ENCODE measurements at places on chromosomes 5 and 9. TPM values are rescaled to one million over a fixed set of nuclear protein-coding genes. Genes with fewer than 3 reads are reported as not detected.

Gene IL3
- not detected for total RNA-seq

Gene LCN6
- not detected for total RNA-seq

Gene ARHGEF28
- total RNA-seq, result 77.3 TPM

Gene MCTP1
- 123 TPM for total RNA-seq

Gene DCAF12
- total RNA-seq, result 12.0 TPM

Gene LRRC19
- not detected for total RNA-seq

Gene ANKRD31
- total RNA-seq, result not detected

Measured in epithelial cell of umbilical artery (primary cell).